ENCODE measurements at places on chromosomes 11 and 22.

DNA sequence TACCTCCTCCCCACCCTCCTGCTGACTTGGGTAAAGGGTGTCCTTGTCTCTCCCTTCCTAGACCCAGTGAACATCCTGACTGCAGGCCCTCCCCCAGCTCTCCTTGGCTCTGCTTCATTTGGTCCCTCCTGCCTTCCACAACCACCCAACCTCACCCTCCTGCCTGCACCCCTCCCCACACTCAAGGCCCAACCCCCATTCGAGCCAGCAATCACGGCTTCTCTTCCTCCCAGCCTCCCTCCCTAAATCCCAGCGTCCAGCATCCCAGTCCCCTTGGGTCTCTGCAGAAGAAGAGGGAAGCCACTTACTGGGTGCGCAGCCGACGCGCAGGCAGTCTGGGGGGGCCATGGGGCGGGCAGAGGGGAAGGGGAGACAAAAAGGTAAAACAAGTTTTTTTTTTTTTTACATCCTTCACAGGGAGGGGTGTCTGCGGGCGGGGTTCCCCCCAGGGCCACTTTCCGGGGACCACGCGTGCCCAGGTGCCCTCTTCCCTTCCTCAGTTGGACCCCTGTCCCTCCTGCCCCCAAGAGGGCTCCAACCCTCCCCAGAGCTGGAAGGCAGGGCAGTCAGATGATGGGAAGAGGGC is 62.5 kb downstream of the SLC22A12 start:
- no peak for DNase-seq

DNA sequence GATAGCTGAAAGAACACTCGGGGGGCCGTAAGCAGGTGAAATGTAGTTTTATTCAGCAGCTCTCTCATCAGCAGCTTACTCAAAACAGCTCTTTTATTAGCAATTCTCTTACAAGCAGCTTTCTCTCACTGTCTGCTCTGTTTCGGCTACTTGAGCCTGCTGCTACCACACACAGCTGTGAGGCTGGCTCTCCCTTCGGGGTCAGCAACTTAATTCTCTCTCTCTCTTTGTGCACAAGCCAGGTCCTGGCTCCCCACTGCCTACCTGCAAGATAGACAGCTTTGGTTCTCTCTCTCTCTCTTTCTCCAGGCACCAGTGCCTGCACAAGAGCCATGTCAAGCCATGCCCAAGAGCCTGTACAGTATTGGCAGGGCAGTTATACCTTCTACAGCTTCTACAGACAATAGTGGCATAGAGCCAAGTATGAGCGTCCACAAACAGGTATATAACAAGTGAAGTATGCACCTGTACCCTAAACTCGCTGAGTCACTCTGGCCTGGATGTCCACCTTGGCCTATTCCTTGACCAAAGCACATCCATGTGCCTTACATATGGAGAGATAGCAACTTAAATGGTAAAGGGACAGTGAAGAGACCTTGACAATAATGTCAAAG is 110.8 kb downstream of the MTNR1B start:
- DNase-seq = no peak

DNA sequence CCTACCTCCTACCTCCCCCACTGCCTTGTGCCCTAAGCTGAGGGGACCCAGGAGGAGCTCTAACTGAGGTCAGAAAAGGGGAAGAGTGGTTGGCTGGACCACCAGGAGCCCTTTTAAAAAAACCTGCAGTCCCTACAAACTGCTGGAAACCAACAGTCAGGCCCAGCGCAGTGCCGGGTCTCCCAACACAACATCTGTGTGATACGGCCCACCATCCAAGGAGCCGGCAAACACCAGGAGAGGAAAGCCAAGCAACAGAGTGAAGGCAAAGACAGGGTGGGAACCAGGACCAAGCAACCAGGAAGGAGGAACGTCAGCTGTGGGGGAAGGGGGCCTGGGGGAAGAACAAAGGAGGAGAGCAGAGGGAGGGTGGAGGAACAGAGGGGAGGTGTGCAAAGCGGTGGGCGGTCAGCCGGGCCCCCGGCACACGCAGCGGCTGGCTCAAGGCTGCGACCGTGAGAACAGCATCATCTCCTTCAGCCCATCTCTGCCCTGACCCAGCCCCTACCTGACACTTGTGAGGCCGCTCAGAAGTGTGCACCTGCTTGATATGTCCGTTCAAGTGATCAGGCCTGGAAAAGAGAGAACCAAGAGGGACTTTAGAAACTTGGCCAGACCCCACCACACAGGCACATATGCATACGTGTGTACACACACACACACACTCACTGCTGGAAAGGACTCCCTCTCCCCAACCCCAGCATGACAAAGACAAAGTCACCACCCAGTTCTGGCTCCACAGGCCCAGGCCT is 3.6 kb downstream of the PATZ1 start:
- no peak for DNase-seq

GRCh38 chr22:38955250-38955905 is 2.0 kb upstream of the APOBEC3A start:
- DNase-seq = no peak

DNA sequence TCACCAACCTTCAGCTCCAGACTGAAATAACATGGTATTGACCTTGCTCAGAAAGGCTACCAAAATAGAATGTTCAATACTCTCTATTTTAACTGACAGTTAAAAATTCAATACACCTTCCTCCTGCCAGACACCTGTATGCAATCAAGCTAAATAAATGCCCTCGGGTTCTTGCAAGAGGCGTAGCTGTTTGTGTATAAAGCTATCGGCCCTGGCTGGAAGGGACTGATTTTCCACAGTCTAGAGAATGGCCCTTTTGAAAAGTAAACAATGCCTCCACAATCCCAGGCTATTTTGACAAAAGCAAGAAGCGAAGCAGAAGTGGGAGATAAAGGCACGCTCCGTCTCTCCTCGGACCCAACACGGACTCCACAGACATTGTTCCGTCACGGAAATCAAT is 791.2 kb downstream of the BRD1 start:
- no peak for DNase-seq

DNA sequence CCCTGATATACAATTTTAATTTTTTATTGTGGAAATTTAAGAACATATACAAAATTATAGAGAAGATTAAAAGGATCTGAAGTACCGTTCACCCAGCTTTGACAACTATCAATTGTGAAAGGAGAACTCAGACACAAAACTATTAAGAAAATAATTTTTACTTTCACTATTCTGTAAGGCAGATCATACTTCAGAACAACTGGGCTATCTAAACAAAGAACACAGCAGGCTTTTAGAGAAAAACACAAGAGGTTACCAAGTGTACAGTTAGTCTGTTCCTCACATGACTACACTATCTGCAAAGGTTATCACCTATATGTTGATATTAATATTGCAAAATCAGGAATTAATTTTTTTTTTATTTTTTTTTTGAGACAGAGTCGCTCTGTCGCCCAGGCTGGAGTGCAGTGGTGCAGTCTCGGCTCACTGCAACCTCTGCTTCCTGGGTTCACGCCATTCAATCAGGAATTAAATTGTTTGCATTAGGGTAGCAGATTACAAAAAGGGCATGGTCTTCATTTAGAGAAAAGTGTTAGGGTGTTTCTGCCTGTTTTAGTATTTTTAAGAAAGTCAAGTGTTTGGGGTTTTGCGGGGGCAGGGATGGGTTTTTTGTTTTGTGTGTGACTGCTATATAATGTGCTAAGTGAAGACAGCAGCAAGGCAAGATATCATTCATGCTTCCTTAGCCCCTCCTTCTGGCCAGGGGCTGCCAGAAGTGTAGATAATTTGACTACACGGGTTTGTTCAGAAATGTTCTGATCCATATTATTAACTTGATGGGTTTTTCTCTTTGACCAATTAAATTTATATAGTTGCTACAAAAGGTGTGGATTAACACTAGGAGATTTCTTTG is 27.6 kb upstream of the SIK2 start:
- DNase-seq = no peak

DNA sequence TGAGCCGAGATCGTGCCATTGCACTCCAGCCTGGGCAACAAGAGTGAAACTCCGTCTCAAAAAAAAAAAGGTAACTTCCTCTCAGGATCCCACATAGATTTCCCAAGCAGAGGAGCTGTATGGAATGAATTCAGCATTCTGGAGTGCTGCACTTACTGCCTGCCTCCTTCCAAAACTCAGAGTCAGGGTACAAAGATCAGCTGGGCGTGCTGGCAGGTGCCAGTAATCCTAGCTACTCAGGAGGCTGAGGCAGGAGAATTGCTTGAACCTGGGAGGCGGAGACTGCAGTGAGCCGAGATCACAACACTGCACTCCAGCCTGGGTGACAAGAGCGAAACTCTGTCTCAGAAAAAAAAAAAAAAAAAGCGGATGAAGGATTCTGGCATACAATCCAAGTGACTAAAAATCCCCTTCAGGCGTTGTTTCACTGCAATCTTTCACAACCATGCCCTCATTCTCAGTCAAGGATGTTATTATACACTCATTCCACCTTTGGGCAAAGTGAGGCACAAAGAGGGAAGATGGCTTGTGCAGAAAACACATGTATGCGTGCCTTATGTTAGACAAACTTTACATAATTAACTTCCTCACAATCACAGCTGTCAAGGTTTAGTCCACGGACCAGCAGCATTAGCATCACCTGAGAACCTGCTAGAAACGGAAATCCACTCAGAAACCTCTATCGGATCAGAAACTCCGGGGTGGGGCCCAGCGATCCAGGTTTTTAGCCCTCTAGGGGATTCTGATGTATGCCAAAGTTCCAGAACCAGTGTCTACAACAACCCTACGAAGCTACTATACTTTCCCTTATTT is 1.1 kb upstream of the NOL12 start:
- no peak for DNase-seq

- DNase-seq = no peak
These were observed 14.2 kb upstream of the FAM83F start for GRCh38 chr22:39980596-39980995.

GRCh38 chr22:36904260-36904880 is 9.1 kb upstream of the CSF2RB start:
- DNase-seq = no peak

DNA sequence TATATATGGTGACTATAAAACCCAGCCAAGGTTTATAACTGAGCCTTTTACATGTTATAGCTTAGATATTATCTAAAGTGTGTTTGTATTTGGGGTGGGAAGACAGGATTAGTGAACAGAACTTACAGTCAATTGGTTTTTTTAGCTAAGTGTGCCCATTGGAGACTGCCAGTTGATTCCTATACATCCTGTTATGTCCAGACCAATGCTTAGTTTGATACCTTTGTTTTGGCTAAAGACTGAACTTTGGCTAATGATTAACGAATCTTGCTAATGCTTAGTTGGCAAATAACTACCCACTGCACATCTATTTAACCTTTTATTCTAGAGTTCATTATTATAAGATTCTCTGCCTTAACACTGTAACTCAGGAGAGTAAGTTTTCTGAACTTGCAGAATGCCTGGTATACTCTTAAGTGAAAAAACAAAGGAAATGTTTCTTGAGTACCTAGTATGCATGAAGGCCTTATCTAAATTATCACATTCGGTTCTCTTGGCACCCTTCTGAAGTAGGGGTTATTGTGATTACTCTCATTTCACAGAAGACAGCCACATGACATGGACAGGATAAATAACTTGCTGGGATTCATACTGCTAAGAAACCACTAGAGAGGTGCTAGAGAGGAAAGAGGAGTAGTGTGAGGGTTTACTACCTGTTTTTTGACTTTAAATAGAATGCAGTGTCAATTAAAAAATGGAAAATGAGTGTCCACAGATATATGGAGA is 54.0 kb downstream of the KREMEN1 start:
- peak; percentile 4 for DNase-seq

DNA sequence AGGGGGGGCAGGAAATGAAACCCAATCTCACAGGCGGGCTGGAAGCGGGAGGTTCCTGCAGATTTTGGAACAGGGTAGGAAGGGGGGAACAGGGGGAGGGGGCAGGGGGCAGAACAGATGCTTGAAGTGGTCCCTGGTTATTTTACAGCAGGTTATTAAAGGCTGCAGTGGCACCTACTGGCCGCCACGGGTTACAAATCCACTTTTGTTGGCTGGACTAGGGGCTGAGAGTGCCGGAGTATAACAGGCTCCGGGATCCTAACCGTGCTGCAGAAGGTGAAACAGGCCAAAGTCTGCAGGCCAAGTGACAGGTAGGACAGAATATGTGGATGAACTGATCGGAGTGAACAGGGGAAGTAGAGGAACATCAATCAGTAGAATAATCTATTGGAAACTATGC is 2.5 kb downstream of the ROBO3 start:
- DNase-seq = peak; percentile 45

DNA sequence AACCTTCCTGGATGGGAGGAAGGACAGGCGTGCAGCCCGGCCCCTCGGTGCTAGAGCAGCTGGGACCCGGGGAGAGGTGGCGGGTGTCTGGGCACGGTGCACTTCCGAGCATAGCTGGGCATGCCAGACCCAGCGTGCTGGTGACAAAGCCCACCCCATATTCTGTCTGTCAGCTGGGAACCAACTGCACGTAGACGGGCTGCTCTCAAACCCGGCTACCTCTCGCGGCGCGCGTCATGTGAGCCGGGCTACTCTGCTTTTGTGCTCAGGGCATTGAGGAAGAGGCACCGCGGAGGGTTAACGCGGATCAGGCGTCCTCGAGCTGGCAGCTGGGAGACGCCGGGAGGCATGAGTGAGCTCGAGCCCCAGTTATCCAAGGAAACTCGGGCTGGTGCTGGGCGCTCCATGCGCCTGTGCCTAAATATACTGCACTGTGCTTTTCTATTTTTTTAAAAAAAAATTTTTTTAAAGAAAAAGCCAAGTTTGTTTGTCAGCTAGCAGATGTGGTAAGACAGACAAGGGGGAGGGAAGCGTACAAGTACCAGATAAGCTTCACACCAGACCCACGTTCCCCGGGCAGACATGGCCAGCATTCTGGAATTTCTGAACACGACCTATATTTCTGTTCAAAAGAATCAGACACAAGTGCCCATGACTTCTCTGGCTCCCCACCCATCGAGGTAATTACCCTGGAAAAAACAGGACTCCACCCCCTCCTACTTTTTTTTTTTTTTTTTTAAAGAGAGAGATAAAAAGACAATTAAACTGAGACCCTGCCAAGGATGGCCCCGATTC is 425.6 kb downstream of the SHANK2 start:
- DNase-seq = no peak

DNA sequence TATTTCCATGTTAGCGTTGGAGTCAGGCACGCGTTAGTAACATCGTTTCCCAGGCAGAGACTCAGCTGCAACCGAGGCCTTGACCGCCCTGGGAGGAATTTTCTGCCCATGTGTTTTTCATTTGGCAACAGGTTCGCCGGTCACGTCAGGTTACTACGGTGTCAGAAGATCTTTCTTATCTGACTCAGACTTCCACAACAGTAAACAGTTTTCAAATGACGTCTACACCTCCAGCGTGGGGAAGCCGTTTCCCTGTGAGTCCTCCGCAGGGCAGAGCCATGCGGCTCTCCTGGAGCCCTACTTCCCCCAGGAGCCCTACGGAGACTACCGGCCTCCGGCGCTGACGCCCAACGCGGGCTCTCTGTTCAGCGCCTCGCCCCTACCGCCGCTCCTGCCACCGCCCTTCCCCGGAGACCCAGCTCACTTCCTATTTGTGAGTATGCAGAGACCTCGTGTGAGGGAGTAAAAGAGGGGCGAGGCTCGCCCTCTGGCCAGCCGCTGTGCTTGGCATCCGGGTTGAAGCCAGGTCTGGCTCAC is 14.3 kb upstream of the POU2AF3 start:
- no peak for DNase-seq

- no peak for DNase-seq
These were observed 18.9 kb downstream of the TSPAN32 start for GRCh38 chr11:2320568-2321310.
